ENCODE measurements at places on chromosomes 7 and 10.

GRCh38 chr10:32982293-32982709, 24.3 kb upstream of the ITGB1 start:
- DNase-seq: no peak

DNA sequence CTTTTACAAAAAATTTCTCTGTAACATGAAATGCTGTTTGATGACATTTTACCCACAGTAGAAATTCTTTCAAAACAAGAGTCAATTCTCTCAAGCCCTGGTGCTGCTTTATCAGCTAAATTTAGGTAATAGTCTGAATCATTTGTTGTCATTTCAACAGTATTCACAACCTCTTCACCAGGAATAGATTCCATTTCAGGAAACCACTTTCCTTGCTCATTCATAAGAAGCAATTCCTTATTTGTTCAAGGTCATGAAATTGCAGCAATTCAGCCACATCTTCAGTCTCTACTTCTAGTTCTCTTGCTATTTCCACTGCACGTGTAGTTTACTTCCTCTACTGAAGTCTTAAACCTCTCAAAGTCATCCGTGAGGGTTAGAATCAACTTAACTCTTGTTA, 14.1 kb downstream of the STAG3 start:
- no peak for DNase-seq

DNA sequence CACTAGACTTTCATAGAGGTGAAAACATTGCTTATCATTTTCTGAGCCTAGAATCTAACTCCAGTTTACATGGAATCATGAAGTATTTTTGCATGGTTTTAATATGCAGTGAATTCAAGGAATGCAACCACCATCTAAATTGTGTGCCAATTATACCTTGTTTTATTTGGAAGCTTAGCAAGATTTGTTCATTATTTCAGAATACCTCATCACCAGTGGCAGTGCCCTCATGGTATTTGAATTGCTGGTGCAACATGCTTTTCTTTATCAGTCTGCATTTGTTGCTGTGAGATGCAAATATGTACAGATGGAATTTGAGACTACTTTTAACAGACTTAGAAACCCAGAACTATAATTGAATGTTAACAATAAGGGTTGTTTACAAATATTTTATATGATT, 18.7 kb upstream of the ZNF800 start:
- DNase-seq: no peak

- no peak for DNase-seq
These were observed 3.2 kb upstream of the KIF5B start for GRCh38 chr10:32059472-32059871.

DNA sequence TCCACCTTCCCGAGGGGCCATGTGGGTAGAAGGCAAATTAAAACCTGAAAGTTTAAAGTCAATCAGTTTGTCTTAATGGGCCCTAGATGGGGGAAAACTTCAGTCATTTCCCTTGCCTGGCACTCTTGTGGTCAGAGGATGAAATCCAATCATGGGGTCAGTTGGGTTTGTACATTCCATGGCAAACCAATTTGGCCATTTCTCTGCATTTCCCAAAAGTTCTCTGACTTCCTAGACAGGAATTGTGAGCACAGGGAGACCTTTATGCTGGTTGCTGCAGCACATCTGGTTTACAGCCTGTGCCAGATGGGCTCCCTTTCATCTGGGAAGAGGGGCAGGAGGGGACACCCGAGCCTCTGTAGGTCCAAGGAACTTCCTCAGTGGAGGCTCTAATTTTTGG, 113.0 kb downstream of the CYP26A1 start:
- no peak for DNase-seq

DNA sequence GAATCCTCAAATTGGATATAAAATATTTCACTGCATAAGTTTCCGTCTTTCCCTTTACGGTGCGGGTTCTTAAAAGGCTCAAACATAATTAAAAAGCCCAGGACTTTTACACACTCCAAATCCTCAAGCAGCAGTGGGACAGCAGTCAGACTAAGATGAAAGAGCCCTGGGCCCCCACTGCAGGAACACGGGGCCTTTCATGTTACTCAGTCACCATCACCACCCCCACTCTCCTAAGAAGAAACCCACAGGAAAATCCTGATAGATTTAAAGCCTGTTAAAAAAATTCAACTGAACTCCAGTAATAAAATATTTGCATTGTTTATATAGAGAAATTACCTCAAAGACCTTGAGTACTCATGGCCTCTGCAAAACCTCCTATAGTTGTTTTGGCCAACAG, 74.0 kb upstream of the TRIL start:
- DNase-seq: no peak

DNA sequence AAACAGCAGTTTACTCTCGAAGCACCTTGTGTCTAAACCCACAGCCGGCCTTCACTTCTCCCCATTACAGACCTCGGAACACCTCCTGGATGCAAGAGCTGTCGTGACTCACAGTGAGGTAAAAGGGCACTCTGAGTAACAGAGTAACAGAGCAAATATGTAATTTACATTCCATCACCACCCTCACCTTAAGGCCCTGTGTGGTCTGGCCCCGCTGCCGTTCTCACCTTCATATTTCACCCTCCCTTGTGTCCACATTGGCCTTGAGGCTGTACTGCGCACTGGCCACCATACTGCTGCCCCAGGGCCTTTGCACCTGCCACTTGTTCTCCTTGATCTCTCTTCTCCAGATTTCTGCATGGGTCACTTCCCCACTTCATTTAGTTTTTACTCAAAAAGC, 12.6 kb downstream of the FFAR4 start:
- DNase-seq: no peak

DNA sequence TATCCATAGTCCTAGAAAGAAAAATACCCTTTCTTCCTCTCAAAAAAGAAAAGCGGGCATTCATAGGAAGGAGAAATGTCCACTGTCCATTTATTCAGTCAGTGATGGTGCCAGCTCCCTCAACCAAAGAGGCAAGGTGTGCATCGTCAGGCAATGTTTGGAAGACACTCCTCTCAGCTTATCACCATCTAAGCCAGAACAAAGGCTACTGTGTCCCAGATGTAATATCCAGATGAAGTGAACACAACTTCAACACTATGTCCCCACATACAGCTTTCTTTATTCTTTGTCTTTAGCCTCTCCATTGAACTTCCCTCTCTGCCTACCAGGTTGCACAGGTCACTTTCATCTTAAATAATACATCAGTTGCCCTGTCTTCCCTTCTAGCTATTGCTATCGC, 131.4 kb upstream of the RNF32 start:
- no peak for DNase-seq

DNA sequence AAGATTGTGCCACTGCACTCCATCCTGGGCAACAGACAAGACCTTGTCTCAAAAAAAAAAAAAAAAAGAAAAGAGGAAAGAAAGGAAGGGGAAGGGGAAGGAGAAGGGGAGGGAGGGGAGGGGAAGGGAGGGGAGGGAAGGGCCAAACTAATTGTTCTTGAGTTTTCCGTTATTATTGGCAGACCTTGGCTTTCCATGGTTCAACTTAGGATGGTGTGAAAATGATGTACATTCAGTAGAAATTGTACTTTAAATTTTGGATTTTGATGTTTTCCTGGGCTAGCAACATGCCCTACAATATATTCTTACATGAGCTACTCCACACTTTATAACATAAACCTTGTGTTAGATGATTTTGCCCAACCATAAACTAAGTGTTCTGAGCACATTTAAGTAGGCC, 1.2 kb upstream of the TMEM72 start:
- DNase-seq: no peak

DNA sequence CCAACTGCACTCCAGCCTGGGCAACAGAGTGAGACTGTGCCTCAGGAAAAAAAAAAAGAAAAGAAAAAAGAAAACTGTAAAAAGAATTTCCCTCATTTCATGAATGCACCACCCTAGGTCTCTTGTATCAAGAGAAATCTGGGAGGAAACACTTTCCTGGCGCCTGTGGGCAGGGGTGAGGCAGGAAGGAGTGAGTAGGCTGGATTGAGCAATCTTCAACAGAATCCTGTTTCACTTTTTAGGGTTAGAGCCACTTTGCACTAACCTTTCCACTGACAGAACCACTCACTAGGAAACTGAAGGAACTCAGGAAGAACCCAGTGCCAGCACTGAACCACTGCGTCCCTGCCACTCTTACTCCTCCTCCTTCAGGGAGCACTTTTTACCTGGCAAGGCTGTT, 282.1 kb downstream of the CCDC3 start:
- no peak for DNase-seq

Measured in brain pericyte (primary cell).